AG09319 (cell line): ENCODE measurements at places on chromosomes 2 and 18.

GRCh38 chr18:6850396-6850795 is 120.9 kb downstream of the ARHGAP28 start:
- DNase-seq, result no peak

GRCh38 chr18:43130716-43131260 is 15.3 kb upstream of the RIT2 start:
- no peak for DNase-seq

DNA sequence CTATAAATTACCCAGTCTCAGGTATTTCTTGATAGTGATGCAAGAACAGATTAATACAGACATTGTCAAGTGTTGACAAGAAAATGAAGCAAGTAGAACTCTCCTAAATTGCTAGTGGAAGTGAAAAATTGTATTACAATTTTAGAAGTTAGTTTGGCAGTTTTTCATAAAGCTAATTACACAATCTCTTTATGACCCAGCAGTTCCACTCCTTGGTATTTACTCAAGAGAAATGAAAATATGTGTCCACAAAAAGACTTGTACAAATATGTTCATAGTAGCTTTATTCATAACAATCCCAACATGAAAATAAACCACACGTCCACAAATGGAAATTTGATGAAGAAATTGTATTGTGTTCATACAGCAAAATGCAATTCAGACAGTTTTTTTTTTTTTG is 49.4 kb downstream of the PDE1A start:
- DNase-seq, result no peak

DNA sequence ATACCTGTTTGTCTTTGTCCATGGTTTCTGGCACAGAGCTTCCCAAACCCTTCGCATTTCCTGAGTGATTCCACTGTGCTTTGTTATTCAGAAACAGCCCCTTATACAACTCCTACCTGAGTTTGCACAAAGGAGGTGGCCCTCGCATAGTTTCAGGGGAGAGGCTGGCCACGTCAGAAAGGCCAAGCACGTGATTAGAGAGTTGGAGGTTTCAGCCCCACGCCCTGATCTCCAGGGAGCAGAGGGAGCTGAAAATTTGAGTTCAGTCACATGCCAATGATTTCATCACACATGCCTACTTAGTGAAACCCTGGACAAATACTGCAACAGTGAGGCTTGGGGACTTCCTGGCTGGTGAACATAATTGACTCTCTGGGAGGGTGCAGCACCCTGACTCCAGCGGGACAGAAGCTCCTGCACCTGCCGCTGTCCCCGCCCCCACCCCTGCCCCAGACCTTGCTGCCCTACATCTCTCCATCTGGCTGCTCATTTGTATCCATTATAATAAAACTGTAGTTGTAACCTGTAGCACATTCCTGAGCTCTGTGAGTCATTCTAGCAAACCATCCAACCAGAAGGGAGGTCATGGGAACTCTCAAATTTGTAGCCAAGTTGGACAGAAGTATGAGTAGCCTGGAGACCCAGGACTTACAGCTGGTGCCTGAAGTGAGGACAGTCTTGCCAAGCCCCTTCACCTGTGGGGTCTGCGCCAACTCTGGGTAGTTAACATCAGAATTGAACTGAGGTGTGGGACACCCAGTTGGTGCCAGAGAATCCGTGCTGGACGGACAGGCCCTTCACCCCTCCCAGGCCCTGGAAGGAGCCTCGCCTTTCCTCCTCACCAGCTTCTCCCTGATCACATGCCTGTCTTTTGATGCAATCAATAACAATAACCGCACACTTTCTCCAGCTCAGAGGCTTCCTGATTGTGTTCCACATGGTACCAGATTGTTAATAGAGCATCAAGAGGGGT is 224.3 kb downstream of the ANAPC1 start:
- peak; percentile 62 for DNase-seq

DNA sequence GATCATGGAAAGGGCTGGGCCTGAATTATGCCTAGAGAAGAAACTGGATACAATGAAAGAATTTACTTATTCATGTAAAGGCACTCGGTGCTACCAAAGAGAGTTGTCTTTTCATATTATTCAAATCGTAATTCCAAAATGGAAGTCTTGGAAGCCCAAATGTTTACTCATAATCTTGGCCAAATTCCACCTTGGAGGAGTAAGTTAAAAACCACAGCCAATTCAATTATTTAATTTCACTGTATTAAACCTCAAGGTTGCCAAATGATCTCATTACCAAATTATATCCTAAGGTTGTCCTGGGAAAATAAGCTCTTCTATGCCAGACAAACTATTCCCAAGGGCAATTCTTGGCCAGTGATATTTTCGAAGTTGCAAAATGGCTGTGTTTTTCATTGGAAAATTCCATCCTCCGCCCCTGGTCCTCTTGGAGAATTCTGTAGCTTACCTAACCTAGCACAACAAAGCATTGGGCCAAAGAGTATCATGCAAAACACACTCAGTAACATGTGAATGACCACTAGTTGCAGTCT is 11.1 kb upstream of the VPS4B start:
- no peak for DNase-seq

DNA sequence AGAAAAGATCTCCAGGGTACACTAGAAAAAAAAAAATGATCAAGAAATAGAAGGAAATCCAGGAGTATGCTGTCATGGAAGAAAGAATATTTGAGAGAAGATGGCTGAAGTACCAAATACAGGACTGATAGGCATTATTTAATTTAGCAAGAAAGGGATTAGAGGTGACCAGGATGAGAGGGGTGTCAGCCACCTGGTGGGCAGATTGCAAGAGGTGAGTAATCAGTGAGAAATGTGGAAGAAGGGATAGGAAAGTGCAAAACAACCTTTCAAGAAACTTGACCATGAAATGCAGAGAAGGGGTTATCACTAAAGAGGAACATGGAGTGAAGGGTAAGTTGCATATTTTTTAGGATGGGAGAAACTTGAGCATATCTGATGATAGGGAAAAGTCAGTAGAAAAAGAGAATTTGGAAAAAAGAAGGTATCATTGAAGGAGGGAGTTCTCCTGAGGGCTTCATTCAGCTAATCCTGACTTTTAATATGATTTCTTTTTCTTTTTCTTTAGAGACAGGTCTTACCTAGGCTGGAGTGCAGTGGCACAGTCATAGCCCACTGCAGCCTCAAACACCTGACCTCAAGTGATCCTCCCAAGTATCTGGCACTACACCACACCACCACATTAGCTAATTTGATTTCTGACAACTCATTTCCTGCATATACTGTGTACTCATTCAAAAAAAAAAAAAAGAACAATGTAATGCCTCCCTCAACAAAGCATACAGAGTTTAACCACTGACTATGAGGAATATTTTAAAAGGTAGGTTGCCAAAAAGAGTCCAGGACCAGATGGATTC is 101.3 kb downstream of the LRP2 start:
- DNase-seq, result no peak

DNA sequence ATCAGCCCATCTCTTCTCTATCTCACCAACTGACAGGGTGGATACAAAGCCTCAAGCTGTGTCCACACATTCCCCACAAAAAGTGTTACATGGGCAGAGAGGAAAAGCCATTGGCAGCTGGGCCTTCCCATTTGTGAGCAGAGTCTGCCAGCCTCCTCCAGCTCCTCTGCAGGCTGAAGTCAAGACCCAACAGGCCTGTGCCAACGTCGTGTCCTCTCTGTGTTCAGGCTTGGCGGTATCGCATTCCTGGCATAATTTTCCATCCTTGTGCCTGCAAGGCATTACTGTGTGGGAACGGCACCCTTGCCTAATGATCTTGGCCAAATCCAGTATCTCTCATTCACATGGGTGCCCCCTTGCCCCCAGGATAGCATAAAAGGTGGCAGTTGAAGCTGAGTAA is 41.5 kb upstream of the APCDD1 start:
- no peak for DNase-seq

DNA sequence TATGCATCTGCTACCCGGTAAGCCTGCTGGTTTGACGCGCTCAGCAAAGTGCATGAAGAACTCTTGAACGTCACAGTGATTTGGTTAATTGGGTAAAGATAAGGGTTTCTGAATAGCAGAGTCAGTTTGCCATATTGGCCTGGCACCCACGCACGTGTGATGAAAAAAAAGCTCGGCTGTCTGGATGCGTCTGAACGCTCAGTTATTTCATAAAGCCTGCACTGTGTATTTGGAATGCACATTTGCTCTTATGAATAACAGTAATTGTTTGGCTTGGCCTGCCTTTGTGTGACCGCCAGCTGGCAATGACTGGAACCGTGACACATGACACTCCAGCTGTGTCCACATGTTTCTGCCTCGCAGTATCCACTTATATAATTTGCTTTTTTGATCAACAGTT is 129.2 kb upstream of the MEIS1 start:
- no peak for DNase-seq

- DNase-seq, result no peak
Measured at GRCh38 chr2:36097022-36097421, 258.6 kb upstream of the CRIM1 start.

- DNase-seq, result no peak
Measured at GRCh38 chr2:55437515-55438390, 18.1 kb upstream of the CCDC88A start.

GRCh38 chr2:206614811-206615210 is 27.5 kb upstream of the FAM237A start:
- no peak for DNase-seq

GRCh38 chr2:237474442-237474911 is 12.6 kb upstream of the MLPH start:
- no peak for DNase-seq

GRCh38 chr2:8661736-8662135 is 20.1 kb upstream of the ID2 start:
- DNase-seq, result no peak

DNA sequence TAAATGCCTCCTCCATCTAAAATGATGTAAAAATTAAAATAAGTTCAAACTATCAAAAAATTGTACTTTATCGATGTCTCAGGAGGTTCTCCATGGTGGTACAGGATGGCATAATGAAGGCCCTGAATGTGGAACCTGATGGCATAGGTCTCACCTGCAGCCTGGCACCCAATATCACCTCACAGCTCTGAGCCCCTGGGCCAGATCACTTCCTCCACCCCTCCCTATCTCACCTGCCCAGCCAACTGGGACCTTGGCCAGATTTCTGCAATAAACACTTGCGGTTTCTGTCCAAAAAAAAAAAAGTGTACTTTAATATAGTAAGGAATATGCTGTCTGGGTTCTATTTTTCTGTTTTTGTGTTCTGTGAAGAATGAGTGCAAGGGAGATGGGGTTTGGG is 6.7 kb upstream of the RBM45 start:
- DNase-seq, result no peak

GRCh38 chr2:123578016-123578415 is 447.1 kb upstream of the CNTNAP5 start:
- DNase-seq, result no peak

DNA sequence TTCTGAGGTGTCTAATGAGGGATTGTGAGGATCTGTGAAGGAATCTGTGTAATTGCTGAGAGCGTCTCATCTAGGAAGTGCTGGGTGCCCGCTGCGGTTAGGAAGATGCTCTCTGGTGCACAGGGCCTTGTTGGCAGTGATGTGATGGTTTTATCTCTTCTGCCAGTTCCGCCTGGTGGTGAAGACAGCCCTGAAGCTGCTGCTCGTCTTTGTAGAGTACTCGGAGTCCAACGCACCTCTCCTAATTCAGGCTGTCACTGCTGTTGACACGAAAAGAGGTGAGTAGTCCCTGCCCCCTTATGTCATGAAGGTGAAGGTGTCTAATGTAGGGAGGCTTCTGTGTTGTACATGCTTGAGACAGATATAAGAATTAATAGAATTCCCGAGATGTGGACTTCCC is 234.2 kb downstream of the TPGS2 start:
- no peak for DNase-seq

DNA sequence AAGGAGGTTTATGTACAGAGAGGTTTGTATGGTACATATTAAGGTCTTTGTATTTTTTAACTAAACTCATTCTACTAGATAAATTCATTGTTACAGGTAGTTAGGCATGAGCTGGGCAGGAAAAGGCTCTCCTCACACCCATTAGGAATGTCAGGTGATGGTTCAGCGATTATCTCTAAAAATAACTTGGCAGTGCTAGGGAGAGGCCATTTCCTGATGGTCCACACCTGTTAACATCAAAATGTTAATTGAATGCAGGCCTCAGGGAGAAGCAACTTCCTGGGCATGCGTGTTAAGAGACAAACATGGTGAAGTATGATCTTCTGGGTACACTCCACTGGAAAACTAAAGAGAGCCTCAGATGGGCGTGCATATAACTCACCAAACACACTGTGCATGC is 73.6 kb downstream of the ARL6IP6 start:
- DNase-seq, result no peak

DNA sequence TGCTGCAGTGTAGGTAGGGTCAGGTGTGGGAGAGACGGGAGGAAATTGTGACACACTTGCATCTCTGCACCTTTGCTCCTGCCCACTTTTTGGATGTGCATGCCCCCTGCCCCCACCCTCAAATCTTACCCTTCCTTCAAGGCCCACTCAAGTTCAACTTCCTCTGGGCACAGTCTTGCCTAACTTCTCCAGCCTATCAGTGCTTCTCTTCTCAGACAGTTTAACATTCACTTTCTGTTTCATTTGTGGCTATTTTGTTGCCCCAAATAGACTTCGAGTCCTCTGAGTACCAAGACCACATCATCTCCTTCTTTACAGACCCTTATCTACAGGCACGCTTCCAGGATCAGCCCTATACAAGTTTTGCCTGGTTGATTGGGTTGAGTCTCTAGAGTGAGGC is 2.7 kb downstream of the ST8SIA5 start:
- DNase-seq, result no peak

DNA sequence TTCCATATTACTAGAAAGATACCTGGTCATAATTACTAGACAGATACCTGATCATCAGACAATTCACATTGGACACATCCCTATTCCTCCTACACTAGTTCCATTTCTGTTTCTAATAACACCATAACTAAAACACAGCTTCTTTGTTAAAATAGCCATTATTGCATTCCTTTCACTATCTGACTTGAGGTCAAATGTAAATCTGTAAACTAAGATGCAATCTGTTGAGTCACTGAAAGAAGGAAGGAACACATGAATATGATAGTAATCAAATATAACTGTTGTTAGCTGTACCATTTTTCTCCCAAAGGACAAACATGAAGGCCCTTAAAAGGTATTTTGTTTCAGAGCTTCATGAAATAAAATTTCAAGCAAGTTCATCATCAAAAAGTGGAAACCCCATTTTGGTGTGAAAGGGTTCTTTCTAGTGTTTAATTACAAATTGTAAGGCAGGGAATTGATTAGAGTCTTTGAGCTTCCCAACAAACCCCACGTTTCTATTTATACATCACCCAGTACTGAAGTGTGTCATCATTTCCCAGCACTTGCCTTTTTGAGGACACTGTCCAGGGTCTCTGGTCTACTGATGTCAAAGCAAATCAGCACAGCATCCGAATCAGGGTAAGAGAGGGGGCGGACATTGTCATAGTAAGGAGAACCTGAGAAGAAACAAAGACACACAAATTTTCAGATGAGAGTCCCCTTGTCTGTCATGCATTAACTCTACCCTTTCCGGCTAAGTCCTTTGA is 13.0 kb downstream of the RND3 start:
- DNase-seq, result no peak

- DNase-seq, result no peak
Measured at GRCh38 chr2:98897746-98898145, 38.3 kb downstream of the CRACDL start.

- no peak for DNase-seq
Measured at GRCh38 chr18:75828379-75828778, 400.9 kb upstream of the SMIM21 start.
